ENCODE measurements at places on chromosomes 1 and 21. TPM values are rescaled to one million over a fixed set of nuclear protein-coding genes. Genes with fewer than 3 reads are reported as not detected.

DNA sequence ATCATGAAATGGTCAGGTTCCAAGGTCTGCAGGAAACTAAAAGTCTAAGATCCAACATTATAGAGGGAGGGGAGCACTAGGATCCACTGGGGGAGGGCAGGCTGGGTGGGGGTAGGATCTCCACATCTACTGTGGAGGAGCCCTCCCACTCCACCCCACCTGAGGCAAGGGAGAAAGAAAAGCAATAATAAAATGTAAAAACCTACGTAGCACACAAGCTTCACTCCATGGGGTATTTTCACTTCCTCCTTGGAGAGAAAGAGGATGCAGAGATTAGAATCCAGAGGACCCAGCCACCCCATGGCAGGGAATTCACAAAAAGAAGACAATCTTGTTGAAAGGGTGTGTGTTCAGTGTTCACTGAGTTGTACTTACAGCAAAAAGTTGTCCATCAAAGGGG lies 14.4 kb downstream of the SPOCD1 start:
- H3K4me1 ChIP-seq = no peaks in the 10 kb centered on the region
- no peak overlapping the region for H3K4me3 ChIP-seq
- no peak overlapping the region for H3K27ac ChIP-seq
- H3K36me3 ChIP-seq = no peaks in the 10 kb centered on the region
- no peak for DNase-seq

RHD gene
- total RNA-seq = not detected

TMEM269 gene
- total RNA-seq = 0.42 TPM

IGSF3 gene
- 41.5 TPM for total RNA-seq

ASCL5 gene
- total RNA-seq = 0.26 TPM

DNA sequence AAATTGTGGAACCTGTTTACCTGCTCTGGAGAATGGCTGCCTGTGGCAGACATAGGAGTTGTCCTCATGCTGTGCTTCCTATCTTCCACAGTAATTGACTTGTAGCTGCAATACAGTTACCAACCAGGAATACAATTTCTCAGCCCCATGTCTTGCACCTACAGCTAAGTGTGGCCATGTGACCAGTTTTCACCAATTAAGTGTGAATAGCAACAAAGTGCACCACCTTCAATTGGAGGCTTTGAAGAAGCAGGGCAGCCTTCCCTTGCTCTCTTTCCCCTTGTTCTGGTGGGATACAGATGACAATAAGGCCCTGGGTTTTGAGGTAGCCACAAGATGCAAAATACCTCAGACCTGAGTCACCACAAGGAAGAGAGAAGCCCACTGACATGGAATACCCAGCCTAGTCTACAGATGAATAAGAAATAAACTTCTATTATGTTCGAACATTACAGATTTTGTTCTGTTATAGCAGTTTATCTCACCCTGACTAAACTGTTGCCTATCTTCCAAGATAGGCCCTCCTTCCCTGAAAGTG lies 70.2 kb upstream of the S1PR1 start:
- H3K27me3 ChIP-seq = no peaks in the 10 kb centered on the region
- H3K4me3 ChIP-seq = no peak overlapping the region
- DNase-seq = no peak
- H3K27ac ChIP-seq = no peak overlapping the region

- peaks cover 8% of the 10 kb centered on the region for H3K4me1 ChIP-seq
- peak overlapping the region; percentile 80 for H3K27ac ChIP-seq
- no peaks in the 10 kb centered on the region for H3K36me3 ChIP-seq
- H3K27me3 ChIP-seq = peaks cover under 1% of the 10 kb centered on the region
- H3K4me3 ChIP-seq = no peak overlapping the region
Measured at GRCh38 chr1:204673909-204674649, 11.5 kb downstream of the LRRN2 start.
